ENCODE measurements at places on chromosomes 1 and 21. TPM values are rescaled to one million over a fixed set of nuclear protein-coding genes. Genes with fewer than 3 reads are reported as not detected.

GRCh38 chr21:34936883-34937563, 112.1 kb downstream of the RUNX1 start:
- peak overlapping the region; percentile 63 for H3K4me3 ChIP-seq
- no peak for DNase-seq
- no peaks in the 10 kb centered on the region for H3K27me3 ChIP-seq

GRCh38 chr1:55694310-55694801, 479.2 kb upstream of the USP24 start:
- no peaks in the 10 kb centered on the region for H3K36me3 ChIP-seq
- no peaks in the 10 kb centered on the region for H3K4me1 ChIP-seq
- no peak for DNase-seq
- H3K4me3 ChIP-seq = no peak overlapping the region
- H3K27me3 ChIP-seq = peaks cover 4% of the 10 kb centered on the region
- H3K27ac ChIP-seq = no peak overlapping the region

DNA sequence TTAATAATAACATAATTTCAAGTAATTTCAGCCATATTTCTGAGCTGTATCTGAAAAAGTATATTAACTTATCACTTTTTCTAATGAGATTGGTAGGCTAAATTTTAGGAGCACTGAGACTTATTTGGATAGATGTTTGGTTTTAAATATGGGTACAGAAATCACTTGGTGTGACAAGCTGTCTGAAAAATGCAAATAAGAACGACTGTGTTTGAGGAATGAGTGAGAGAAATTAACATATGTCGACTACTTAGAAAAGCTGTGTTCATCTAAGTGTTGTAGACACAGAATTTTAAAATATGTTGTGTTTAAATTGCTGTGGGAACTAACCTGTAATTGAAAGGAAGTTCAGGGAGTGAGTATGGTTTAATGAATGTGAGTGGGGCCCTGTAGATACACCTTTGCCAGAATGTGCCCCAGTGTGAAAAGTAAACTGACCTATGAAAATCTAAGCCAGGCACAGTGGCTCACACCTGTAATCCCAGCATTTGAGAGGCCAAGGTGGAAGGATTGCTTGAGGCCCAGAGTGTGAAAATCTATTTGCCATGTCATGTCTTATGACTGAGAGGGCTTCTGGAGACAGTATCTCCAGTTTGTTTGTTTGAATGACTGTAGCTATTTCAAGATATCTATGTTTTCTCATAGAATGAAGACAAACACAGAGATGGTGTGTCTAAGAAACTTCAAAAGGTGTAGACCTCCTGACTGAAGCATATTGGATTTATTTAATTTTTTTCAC, 53.8 kb upstream of the LRRC8C start:
- no peaks in the 10 kb centered on the region for H3K27me3 ChIP-seq
- H3K4me1 ChIP-seq = peaks cover 26% of the 10 kb centered on the region
- H3K4me3 ChIP-seq = no peak overlapping the region
- no peak for DNase-seq
- H3K36me3 ChIP-seq = peaks cover 54% of the 10 kb centered on the region

- no peak for DNase-seq
- no peak overlapping the region for H3K4me3 ChIP-seq
- H3K4me1 ChIP-seq = no peaks in the 10 kb centered on the region
- H3K27me3 ChIP-seq = no peaks in the 10 kb centered on the region
- no peak overlapping the region for H3K27ac ChIP-seq
- no peaks in the 10 kb centered on the region for H3K36me3 ChIP-seq
Observed at GRCh38 chr1:184614667-184615066, 140.0 kb downstream of the EDEM3 start.

The CD48 gene
- total RNA-seq = 376 TPM

All from activated naive CD8-positive, alpha-beta T cell treated with anti-CD3 and anti-CD28 coated beads for 36 hours (primary cell).